Prostate gland (tissue), 2 donors: ENCODE measurements at places on chromosomes 2 and 18. TPM values are rescaled to one million over a fixed set of nuclear protein-coding genes. Genes with fewer than 3 reads are reported as not detected.

GRCh38 chr18:57437766-57438671, 2.8 kb downstream of the ONECUT2 start:
- H3K27me3 ChIP-seq = peaks cover 64% of the 10 kb centered on the region
- H3K36me3 ChIP-seq = no peaks in the 10 kb centered on the region
- no peak overlapping the region for H3K4me3 ChIP-seq

GRCh38 chr2:64914735-64915509, 74.3 kb upstream of the SLC1A4 start:
- no peak overlapping the region for H3K27ac ChIP-seq
- H3K36me3 ChIP-seq = no peaks in the 10 kb centered on the region
- no peaks in the 10 kb centered on the region for H3K4me1 ChIP-seq
- no peak overlapping the region for H3K4me3 ChIP-seq
- DNase-seq = no peak

The CDH2 gene
- 0.41 TPM for total RNA-seq

The AGXT gene
- not detected for total RNA-seq

The IAH1 gene
- 48.1 TPM for total RNA-seq

- H3K4me1 ChIP-seq = no peaks in the 10 kb centered on the region
- DNase-seq = no peak
- no peaks in the 10 kb centered on the region for H3K27me3 ChIP-seq
- H3K36me3 ChIP-seq = peaks cover 11% of the 10 kb centered on the region
These were observed 15.8 kb upstream of the HES6 start for GRCh38 chr2:238255636-238256035.

The KIAA2012 gene
- total RNA-seq = not detected

DNA sequence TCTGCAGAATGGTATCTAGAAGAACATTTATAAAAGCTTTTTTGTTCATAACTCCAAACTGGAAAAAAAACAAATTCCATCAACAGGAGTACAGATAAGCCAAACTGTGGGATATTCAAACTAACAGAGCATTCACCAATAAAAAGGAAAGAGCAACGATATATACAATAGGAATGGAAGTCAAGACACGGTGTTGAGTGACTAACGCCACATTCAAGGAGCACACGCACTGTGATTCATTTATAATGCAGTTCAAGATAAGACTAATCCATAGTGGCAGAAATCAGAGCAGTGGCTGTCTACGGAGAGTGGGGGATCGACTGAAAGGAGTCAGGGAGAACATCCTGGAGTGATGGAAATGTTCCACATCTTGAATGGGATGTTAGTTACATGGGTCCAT, 70.7 kb downstream of the CABYR start:
- H3K4me3 ChIP-seq = no peak overlapping the region
- no peaks in the 10 kb centered on the region for H3K4me1 ChIP-seq
- H3K27me3 ChIP-seq = no peaks in the 10 kb centered on the region
- no peak overlapping the region for H3K27ac ChIP-seq
- DNase-seq = no peak
- no peaks in the 10 kb centered on the region for H3K36me3 ChIP-seq

- H3K4me1 ChIP-seq = no peaks in the 10 kb centered on the region
- H3K27me3 ChIP-seq = no peaks in the 10 kb centered on the region
- H3K4me3 ChIP-seq = no peak overlapping the region
- no peak for DNase-seq
These were observed 29.6 kb downstream of the COLEC12 start for GRCh38 chr18:470661-471501.

- no peak for DNase-seq
- H3K4me3 ChIP-seq = peak overlapping the region; percentile 38
- no peaks in the 10 kb centered on the region for H3K36me3 ChIP-seq
- no peaks in the 10 kb centered on the region for H3K4me1 ChIP-seq
- no peak overlapping the region for H3K27ac ChIP-seq
These were observed 784 bp downstream of the CRACDL start for GRCh38 chr2:98935111-98935770.

The CRYBA2 gene
- total RNA-seq = not detected

The GAD1 gene
- 16.7 TPM for total RNA-seq

The NEU2 gene
- total RNA-seq = not detected

DNA sequence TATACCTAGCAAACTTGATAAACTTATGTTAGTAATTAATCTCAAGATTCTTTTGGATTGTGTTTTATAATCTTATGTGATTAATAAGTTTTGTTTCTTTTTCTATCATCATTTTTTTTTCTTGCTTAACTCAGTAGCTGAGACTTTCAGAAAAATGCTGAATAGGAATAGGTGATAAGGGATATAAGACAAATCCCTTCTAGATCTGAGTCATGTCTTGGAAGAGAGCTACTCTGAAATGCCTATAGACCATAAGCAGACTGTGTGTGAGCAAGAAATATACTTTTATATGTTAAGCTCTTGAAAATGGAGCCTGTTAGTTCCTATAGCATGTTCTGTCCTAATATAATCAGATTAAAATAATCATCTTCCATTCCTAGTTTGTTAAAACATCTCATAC, 29.6 kb downstream of the CYBRD1 start:
- no peaks in the 10 kb centered on the region for H3K4me1 ChIP-seq
- no peak for DNase-seq
- H3K4me3 ChIP-seq = no peak overlapping the region

DNA sequence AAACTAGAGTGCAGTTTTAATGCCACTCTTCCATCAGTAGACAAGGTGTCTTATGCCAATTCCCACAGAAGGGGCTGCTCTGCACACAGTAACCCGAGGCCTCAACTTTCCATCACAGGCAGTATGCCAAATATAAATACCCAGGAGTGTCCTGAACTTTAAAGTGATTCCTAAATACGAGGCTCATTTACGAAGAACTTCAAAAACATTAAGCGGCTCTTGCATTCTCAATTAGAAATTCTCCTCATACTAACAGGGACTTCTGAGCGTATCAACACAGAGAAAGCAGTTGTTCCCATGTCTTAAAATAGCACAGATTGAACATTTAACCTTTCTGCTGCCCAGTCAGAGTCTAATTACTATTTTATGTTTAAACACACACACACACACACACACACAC, 638.6 kb downstream of the ERBB4 start:
- H3K4me1 ChIP-seq = no peaks in the 10 kb centered on the region
- no peak overlapping the region for H3K27ac ChIP-seq
- no peaks in the 10 kb centered on the region for H3K36me3 ChIP-seq
- no peak overlapping the region for H3K4me3 ChIP-seq

The ADD2 gene
- total RNA-seq = 0.32 TPM

DNA sequence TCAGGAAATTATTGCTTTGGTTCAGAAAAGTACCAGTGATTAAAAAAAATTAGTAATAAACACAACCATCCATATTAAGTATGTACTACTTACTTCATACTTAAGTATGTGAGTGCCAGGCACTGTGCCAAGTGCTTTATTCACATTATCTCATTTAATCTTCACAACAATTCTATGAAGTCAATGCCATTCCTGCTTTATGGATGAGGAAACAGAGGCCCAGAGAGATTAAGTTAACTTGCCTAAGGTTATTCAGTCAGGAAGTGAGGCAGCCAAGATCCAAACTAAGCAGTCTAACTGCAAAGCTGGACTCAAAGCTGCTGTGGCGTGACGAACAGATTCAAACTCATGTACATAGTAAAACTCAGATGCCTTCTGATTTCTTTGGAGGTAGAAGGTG, 22.3 kb downstream of the DTNB start:
- no peaks in the 10 kb centered on the region for H3K36me3 ChIP-seq
- no peak overlapping the region for H3K27ac ChIP-seq
- H3K27me3 ChIP-seq = no peaks in the 10 kb centered on the region
- DNase-seq = no peak
- H3K4me1 ChIP-seq = no peaks in the 10 kb centered on the region
- no peak overlapping the region for H3K4me3 ChIP-seq
